ENCODE measurements at places on chromosomes 12 and 14.

DNA sequence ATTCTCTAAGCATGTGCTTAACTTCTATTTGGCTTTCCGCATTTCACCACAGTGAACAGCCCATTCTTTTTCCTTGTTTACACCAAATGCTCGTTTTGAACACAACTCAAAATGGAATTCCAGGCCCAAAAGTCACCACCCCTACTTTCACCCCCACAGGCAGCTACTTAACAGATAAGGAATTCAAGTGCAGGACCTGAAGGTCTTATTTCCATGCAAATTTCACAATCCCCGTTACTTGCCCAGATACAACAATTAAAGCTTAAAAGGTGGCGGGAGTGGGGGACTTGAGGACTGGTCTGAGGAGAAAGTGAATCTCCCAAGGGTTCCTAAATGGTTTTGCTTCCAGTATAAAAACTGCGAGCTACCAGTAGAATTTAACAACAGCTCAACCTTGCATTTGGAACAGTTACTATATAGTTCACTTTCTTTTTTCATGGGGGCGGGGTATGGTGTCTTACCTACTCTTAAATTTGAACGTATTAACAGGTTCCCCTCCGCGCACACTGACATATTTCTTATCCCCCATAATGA lies 3.7 kb downstream of the USP44 start:
- DNase-seq: peak; percentile 36

DNA sequence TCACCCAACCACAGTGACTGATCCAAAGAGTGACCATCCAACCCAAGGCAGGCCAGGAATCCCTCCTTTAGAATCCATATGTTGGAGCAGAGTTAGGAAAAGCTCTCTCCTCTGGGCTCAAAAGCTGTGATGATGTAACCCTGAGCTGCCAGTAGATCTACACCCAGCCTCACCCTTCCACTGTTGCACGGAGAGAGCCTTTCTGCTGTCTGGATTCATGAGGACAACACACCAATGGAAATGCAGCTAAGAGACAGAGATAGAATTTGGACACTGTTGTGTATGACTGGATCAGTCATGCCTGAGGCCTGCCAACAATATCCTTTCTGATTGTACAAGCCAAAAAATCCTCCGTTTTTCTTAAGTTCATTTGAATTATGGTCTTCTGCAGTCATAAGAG lies 4.4 kb upstream of the OR6J1 start:
- no peak for DNase-seq

- DNase-seq: peak; percentile 49
Observed at GRCh38 chr12:47604221-47604873, 101.5 kb downstream of the RPAP3 start.

DNA sequence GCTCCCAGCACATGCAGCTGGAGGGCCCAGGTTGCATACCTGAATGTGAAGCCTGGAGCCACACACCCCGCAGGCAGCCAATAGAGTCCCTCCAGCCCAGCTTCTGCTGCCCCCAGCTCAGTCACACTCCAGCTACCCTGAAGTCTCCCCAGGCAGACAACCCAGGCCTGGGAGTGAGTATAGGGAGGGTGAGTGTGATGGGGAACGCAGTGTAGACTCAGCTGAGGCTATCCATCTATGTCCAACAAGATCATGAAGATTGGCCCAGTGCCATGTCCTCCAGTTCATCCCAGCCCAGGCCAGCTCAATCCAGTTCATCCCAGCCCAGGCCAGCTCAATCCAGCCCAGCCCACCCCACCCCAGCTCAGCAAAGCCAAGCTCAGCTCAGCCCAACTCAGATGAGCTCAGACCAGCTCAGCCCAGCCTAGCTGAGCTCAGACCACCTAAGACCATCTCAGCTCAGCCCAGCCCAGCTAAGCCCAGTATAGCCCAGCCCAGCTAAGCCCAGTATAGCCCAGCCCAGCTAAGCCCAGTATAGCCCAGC lies 330.4 kb downstream of the TMEM121 start:
- no peak for DNase-seq

DNA sequence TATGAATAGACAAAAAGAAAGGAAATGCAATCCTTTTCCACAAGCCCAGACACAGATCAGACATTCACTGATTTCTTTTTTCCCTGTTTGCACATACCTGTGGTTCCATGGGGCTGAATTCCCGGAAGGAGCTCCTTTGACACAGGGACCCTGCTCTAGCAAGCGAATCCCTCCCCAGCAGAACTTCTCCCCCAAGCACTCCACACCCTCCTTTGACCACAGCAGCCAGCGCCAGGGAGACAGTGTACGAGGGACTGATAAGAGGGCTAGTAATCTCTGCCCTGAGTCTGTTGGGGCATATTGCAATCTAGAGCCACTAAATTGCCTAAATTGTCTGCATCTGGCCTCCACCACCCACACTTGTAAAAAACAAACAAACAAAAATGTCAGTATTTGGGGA lies 83.4 kb upstream of the NTF3 start:
- no peak for DNase-seq

DNA sequence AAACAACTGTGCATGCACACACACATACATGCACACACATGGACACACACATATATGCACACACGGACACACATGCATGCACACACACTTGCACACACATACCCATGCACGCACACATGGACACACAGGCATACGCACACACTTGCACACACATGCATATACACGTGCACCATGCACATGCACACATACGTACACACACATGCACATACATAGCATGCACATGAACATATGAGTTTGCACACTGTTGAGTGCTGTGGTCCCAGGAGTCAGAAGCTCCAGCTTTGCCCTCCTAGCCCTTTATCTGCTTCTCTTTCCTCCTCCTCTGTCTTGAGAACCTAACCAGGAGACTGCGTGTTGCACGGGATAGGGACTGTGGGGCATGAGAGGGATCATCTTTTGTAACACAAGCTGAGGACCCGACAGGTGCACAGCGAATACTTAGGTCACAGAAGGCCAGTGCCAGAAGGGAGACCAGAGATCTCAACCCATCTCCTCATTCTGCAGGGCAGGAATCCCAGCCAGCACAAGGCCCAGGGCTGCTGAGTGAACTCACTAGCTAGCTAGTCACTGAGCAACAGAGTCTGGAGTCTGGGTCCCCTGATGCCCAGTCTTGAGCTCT lies 3.5 kb upstream of the LRTM2 start:
- no peak for DNase-seq

GRCh38 chr14:98293576-98293975 lies 978.4 kb downstream of the BCL11B start:
- no peak for DNase-seq

GRCh38 chr14:61584331-61584741 lies 111.0 kb upstream of the HIF1A start:
- DNase-seq: peak; percentile 78

- DNase-seq: no peak
Observed at GRCh38 chr14:56933446-56933845, 123.2 kb upstream of the OTX2 start.

DNA sequence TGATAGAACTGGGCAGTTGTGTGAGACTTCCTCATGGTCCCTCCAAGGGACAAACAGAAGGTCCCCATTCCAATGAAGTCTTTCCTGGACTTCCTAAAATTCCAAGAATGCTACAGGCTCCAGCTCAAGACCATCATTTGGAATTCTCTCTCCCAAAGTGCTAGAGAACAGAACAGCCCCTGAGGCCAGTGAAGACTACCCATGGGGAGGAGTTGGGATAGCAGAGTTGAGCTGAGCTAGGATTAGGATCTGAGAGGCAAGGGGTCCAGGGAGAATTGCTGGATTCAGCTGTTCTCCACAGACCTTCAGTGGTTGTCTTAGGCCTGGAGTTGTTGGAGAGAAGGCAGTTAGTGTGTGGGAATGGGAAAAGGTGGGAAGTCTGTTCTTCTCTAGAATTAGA lies 10.8 kb downstream of the KRT1 start:
- DNase-seq: no peak

GRCh38 chr12:121908702-121909101 lies 9.7 kb upstream of the CFAP251 start:
- DNase-seq: no peak
